ENCODE measurements at places on chromosomes 11 and 22.

- DNase-seq, result no peak
Measured at GRCh38 chr22:46910624-46911023, 148.2 kb downstream of the TBC1D22A start.

GRCh38 chr11:83278351-83278750 lies 7.8 kb downstream of the CCDC90B start:
- no peak for DNase-seq

GRCh38 chr11:112628676-112629075 lies 332.5 kb upstream of the NCAM1 start:
- no peak for DNase-seq

GRCh38 chr11:115180272-115180671 lies 323.9 kb downstream of the CADM1 start:
- DNase-seq, result no peak

- no peak for DNase-seq
Measured at GRCh38 chr22:22474733-22475132, 33.8 kb downstream of the ZNF280B start.

DNA sequence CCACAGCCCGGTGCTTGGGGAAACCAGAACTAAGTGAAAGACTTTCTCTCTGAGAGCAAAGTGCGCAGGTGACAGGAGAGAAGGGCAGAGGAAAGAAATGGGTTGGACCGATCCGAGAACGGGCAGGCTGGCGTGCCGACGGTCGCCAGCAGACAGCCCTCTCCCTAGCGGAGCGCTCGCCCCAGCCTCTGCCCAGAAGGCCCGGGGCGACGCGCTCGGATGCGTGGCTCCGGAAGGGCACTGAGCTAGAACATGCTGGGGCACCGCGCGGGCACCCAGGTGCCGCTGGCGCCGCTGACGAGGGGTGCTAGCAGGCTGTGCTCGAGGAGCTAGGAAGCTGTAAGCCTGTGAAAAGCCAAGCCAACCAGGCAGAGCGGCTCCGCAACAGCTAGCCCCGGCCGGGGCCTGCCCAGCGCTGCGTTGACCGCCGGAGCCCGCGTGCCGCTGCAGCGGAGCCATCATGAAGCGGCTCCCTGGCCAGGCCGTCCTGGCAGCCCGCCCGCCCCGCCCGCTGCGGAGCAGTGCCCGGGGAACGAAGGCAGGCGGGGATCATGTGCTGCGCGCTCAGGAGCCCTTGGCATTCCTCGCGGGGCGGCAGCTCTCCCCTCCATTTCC lies 22.1 kb upstream of the RRAS2 start:
- peak; percentile 15 for DNase-seq

- no peak for DNase-seq
Measured at GRCh38 chr11:96704847-96705246, 315.0 kb downstream of the JRKL start.

- DNase-seq, result no peak
Measured at GRCh38 chr22:35728639-35729308, 11.1 kb downstream of the APOL5 start.

DNA sequence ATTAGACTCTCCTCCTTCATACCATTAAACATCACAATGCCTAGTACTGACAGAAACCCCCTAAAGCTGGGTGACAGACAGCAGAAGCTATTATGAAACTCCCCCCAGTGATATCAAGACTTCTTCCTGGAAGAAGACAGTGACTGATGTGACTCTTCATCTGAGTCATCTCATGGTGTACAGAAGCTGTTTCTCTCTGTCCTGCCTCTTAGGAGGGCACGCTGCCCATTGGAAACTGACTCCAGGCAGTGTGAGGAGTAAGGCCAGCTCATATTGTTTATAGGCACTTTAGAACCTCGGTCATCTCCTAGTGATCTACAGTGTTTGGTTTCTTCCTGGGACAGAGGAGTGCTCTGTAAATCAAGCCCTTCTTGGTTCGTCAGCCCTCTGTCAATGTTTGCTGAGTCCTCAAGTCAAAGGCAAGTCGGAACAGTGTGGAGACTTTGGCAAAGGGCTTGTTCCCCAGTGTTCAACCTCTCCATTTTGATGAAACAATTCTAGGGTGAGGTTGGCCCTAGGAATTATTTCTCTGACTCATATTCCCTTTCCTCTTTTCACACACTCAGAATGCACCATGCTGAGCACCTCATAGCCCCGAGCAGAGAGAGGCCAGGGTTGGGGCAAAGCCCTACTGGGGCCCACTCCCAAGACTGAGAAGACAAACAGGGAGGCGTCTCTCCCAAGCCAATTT lies 172.5 kb upstream of the TMEM45B start:
- DNase-seq, result no peak

GRCh38 chr11:123357990-123358827 lies 71.9 kb upstream of the GRAMD1B start:
- DNase-seq, result peak; percentile 9

DNA sequence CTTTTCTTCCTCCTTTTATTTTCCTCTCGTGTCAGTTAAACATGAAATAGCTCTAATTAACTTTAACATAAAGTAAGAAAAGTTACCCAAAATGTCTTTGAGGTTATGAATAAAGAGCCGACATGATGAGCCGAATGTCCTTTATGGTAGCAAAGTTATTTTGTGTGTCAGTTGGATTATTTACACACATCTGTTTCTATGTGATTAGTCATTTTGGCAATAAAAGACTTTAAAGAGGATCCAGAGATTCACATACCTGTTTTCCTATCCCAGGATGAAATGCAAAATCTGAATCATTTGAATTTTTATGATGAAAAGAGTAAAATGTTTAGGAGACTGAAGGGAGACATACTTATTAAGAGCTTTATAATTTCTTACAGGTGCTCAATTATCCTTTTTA lies 34.0 kb upstream of the TECTA start:
- no peak for DNase-seq

- DNase-seq, result no peak
Measured at GRCh38 chr11:63908631-63909401, 8.1 kb downstream of the RCOR2 start.

DNA sequence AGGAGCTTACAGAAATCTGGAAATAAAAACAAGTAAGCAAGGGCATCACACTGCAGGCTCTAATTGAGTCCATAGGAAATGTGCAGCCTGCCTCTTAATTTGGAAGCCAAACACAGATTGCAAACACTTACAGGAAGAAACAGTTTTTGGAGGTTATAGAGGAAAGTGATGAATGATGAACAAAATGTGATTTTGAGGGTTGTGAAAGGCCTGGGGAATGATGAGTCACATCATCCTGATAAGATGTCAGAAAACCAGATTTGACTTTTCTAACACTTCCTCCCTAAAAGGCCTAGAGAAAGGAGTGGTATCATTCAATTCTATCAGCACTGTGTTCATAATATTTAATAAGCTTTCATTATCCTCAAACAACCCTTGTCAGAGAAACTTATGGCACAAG lies 96.6 kb upstream of the POU2AF2 start:
- peak; percentile 61 for DNase-seq

- DNase-seq, result peak; percentile 55
Measured at GRCh38 chr11:12167061-12168000, 56.9 kb downstream of the MICAL2 start.

DNA sequence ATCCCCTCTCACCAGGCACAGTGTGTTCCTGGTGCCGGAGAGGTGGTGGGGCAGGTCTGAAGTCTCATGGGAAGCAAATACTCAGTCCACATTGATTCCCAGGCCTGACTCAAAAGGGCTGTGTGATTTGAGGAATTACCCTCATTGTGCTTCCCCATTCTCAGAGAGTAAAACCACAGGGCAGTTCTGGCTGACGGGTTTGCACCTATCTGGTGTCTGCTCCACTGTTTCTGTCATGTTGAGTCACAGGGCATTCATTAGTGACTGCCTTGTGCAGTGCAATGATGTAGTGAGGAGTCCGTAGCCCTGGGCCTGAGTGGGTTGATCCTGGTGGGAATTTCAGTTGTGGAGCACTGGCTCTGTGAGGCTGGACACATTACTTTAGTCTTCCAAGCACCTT lies 85.2 kb upstream of the ARHGAP20 start:
- DNase-seq, result peak; percentile 95

- no peak for DNase-seq
Measured at GRCh38 chr11:60776167-60776566, 9.0 kb upstream of the MS4A10 start.

DNA sequence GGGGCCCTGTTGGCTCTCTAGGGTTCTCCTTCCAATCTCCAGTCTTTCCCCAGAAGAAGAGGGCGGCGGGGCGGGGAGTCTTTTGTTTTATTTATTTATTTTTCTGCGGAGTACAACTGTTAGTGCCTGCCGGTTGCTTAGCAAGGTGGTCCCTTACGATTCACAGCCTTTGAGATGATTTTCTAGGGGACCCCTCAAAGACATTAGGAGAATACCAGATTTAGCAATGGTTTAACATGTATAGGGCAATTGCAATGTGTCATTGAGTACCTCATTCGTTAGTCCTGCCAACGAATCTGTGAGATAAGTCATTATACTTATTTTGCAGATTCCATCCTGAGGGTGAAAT lies 307 bp upstream of the MRPL16 start:
- DNase-seq, result no peak

- no peak for DNase-seq
Measured at GRCh38 chr11:67441731-67442351, 1.4 kb downstream of the CORO1B start.

DNA sequence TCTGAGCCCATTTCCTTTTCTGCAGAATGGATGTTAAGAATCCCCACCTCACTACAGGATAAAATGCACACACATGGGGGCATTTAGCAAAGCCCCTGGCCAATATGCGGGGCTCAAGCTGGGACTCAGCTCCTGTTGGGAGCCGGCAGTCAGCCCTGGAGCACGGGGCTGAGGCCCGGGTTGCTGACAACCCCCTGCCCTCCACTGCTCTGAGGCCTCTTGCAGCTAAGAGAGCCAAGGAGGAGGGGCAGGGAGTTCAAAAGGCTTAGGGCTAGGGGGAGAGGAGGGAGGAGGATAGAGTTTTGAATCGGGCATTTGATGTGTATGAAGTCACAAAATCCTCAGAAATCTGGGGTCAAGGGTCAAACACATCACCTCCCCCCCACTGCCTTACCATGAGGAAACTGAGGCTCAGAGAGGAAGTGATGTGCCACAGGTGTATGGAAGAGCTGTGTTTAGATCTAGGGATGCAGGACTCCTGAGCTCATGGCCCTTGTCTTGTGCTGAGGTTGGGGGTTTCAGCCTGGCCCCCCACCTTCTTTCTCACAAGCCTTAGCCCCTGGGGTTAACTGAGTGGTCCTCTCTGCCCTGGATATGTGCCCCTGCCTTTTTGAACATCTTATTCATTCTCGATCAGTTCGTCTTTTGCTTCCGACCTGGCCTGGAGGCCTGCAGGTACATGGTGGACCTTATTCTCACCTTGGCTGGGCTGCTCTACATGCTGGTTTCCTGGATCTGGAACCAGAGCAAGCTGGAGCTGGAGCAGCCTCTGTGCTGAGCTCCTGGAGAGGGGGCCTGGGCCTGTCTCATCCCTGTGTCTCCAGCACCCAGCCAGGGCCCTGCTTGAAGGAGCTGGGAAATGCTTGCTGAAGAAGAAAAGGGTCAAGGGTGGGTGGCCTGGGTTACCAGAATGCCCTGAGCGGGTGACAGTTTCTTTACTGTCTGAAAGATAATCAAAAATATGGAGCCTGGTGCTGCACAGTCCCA lies 80.3 kb downstream of the LRRC32 start:
- no peak for DNase-seq

- DNase-seq, result no peak
Measured at GRCh38 chr22:42236848-42237247, 33.6 kb downstream of the TCF20 start.

- DNase-seq, result no peak
Measured at GRCh38 chr22:27752141-27752540, 49.4 kb downstream of the MN1 start.

DNA sequence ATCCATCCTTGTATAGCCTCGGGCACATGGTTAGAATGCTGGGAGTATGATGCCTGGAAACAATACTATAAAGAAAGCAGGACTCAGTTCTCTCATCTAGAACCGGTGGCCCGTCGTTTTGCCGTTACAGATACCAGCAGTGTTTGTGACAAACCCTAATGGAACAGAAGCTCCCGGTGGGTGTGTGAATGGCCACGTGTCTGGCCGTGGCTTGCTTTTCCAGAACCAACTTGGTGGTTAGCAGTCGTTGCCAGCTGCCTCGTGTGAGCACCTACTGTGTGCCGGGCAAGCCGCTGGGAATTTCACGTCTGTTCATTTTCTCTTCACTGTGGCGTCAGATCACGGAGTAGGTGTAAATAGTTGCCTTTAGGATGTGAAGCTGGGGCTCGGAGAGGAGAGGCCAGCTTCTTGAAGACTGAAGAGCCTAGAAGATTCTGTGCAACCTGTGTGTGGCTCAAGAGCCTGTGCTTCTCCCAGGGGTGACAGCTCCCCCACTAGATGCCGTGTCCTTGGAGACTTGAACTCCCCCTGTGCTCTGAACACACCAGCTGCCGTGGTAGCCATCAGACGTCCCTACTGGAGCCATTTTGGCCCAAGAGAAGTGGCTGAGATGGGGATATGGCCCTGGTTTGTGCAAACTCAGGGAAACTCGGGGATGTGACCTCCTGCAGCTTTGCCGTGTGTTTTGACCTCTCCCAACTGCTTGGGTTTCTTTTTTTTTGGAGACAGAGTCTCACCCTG lies 57.5 kb upstream of the PPARA start:
- no peak for DNase-seq

- DNase-seq, result no peak
Measured at GRCh38 chr11:25247336-25247735, 750.5 kb downstream of the LUZP2 start.

DNA sequence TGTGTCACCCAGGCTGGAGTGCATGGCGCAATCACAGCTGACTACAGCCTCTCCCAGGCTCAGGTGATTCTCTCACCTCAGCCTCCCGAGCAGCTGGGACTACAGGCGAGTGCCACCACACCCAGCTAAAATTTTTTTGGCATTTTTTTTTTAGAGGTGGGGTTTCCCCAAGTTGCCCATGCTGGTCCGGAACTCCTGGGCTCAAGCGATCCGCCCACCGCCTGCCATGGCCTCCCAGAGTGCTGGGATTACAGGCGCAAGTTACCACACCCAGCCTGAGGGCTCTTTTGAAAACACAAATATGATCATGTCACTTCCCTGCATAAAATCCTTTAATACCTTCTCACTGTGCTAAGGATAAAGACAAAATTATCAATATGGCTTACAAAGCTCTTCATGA lies 88.1 kb downstream of the MAML2 start:
- DNase-seq, result peak; percentile 49

- DNase-seq, result no peak
Measured at GRCh38 chr22:28021998-28022660, 103.1 kb upstream of the PITPNB start.

- no peak for DNase-seq
Measured at GRCh38 chr11:76806131-76806530, 23.0 kb downstream of the TSKU start.

DNA sequence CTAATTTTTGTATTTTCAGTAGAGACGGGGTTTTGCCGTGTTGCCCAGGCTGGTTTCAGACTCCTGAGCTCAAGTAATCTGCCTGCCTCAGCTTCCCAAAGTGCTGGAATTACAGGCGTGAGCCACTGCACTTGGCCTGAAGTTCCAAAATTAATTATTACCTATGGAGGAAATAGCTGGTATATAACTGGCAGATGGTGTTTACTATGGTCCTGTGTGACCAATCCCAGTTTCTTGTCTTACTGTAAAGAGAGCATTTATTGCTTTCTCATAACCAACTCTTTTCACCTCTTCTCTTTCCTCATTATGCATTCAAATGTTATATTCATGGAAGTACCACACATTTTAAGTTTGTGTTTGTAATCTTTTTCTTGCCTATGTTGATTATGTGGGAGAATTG lies 24.2 kb upstream of the ACAT1 start:
- DNase-seq, result no peak

Data from suppressor macrophage treated with lipopolysaccharide for 4 hours (primary cell).